CD8-positive, alpha-beta memory T cell (primary cell): ENCODE measurements at places on chromosomes 2 and 18.

- DNase-seq, result no peak
Measured at GRCh38 chr2:233519787-233520611, 46.6 kb downstream of the USP40 start.

DNA sequence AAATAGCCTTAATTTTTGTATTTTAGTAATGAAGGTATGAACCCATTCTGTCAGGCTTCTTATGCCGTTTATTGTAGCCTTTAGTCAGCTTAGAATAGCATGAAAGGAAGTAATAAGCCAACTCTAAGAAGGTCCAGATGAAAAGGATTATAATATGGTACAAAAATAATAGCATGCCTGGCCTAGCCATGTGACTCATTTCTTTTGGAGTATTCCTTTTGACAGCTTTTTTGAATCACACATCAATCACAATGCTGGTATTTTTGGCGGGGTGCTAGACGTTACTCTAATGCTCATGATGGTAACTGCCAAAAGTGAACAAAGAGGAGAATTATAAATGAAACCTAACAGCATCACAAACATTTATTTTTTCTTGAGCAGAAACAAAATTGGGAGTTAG, 19.9 kb downstream of the FMNL2 start:
- no peak for DNase-seq

- DNase-seq, result no peak
Measured at GRCh38 chr18:77055429-77056300, 76.9 kb downstream of the MBP start.

DNA sequence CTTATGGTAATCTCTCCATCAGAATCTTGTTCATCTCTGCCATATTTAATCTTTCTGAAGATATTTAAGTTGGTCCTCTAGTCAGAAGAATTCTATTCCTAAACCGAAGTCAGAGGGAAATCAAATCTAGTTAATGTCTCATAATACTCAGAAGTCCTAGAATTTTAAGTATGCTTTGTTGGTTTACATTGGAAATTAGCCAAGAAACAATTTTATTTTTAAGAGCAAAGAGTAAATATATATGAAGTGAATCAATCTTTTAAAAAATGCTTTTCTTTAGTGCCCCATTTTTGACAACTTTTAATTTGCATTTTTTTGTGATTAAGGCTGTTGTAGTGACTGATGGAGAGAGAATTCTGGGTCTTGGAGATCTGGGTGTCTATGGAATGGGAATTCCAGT, 38.1 kb downstream of the ME2 start:
- DNase-seq, result no peak

DNA sequence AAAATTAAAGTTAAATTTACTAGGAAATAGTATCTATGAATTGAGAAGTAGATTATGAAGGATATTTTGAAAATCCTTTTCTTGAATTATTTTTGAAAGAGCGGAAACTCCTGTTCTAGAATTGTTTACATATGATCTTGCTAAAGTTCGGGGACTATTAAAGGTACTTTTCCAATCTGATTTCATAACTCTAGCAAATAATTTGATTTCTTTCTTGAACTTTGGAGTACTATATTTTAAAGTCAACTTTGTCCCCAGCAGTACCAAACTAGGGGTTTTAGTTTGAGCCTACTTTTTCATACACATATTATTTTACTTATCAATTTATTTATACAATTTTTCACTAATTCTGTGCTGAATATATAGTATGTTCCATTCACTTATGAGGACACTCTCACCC, 364.7 kb downstream of the FSIP2 start:
- DNase-seq, result no peak

DNA sequence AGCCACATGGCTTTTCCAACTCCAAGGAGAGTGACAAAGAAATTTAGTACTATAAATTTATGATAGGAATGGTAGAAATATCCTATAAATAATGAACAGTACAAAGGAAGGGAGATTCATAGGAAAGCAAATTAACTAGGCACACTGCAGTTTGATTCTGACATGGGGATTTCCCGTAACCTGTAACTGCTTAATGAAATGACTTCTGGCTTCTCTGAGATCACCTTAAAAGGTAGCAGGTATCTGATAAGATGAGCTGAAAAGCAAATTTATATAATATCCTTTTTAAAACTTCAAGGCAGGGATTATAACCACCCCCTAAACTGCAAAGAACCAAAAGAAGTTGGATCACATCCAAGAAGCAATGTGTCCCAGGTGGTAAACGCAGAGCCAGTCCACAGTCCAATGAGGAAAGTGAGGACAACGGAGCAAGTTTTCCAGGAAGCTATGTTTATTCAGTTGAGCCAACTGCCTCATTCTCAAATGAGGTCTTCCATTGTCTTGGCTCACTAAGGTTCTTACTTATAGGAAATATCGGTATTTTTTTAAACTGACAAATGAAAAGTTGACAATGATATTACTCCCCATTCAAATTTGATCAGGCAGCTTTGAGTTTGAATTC, 43.0 kb downstream of the WIPF1 start:
- DNase-seq, result no peak

- DNase-seq, result no peak
Measured at GRCh38 chr2:26081556-26081955, 47.7 kb downstream of the RAB10 start.
